Femur (tissue), 1 donor: ENCODE measurements at places on chromosomes 16 and 17.

GRCh38 chr17:53560953-53561352 is 261.8 kb upstream of the KIF2B start:
- no peak for DNase-seq

DNA sequence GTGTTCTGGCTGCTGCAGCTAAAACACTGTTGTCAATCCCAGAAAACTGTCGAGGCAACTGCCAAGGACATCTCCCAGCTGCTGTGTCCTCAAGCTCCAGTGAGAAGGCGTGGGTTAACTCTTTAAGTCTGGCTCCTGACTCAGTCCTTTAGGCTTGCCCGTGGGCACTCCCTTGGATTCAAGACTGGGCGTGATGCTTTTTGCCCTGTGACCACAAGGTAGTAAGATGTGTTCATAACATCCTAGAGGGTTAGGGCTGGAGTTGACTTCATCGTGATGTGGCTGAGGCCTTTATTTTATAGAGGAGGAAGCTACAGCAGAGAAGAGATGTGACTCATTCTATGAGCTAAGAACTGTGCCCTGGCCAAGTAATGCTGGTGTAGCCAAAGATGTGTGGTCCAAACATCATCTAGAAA is 50.9 kb upstream of the TEKT3 start:
- no peak for DNase-seq

DNA sequence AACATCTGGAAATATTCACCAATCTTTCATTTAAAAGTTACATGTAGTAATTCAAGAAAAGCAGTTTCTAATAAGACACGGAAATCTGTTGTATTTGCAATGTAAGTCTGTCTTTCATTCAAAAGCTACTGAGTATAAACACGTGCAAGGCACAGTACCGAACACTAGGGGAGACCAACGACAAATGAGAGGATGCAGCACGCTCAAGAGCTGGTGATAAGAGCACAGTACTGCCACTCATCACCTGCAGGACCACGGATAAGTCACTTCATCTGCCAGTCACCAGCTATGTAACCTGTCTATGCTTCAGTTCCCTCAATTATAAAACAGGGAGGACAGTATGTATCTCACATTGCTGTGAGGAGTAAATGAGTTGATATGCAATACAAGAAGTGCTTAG is 67.1 kb downstream of the CLEC18A start:
- no peak for DNase-seq

DNA sequence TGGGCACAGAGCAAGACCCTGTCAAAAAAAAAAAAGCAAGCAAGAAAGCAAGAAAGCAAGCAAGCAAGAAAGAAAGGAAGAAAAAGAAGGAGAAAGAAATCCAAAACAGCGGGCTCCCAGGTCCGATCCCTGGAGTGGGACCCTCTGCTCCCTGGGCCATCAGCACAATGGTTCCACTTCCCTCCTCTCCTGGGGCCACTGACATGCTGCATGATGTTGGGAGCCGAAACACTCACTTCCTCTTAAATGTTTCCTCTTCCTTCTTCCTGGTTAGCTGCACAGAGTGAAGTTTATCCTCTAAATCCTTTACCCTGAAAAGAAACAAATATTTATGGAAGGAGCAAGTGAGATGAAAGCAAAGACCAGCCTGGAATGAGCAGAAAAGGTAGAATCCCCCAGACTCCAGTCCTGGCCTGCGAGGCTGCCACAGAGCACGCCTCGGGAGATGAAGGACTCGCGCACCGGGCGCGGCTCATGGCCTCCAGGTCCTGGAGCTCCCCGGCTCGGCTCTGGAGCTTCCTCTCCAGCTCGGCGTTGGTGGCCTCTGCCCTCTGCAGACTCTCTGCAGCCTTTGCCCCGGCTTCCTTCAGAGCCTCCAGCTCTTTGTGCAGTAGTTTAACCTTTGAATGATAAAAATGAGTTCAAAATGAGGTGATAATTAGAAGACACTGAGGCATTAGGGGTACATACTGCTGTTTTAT is 19.0 kb downstream of the CCDC57 start:
- no peak for DNase-seq

GRCh38 chr16:69283851-69284250 is 27.3 kb upstream of the VPS4A start:
- no peak for DNase-seq

DNA sequence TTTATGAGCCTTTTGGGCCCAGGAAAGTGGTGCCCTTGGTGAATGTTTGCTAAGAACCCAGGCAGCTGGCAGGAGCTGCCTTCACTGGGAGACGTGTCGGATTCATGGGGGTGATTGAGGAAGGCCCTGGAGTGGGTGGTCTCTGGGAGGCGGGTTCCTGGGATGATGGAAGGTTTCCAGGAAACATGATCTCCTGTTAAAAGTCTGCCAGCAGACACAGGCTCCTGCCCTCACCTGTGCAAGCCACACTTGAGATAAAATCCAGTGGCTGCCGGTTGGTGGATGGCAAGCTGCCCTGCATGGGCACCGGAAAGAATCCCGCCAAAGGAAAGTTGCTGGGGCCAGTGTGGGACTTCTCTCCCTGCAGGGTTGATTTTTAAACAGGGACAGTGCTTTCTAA is 189.0 kb upstream of the CIBAR2 start:
- DNase-seq = no peak

GRCh38 chr17:57264776-57265175 is 8.5 kb downstream of the MSI2 start:
- DNase-seq = no peak

- no peak for DNase-seq
Measured at GRCh38 chr17:74786431-74787055, 10.4 kb upstream of the NAT9 start.

- no peak for DNase-seq
Measured at GRCh38 chr16:58267524-58268243, 27.1 kb downstream of the PRSS54 start.

- DNase-seq = no peak
Measured at GRCh38 chr16:83130039-83130438, 503.3 kb downstream of the CDH13 start.

- no peak for DNase-seq
Measured at GRCh38 chr16:64669573-64669972, 452.3 kb downstream of the CDH11 start.

GRCh38 chr17:76075364-76076145 is 974 bp downstream of the GALR2 start:
- DNase-seq = peak; percentile 19

DNA sequence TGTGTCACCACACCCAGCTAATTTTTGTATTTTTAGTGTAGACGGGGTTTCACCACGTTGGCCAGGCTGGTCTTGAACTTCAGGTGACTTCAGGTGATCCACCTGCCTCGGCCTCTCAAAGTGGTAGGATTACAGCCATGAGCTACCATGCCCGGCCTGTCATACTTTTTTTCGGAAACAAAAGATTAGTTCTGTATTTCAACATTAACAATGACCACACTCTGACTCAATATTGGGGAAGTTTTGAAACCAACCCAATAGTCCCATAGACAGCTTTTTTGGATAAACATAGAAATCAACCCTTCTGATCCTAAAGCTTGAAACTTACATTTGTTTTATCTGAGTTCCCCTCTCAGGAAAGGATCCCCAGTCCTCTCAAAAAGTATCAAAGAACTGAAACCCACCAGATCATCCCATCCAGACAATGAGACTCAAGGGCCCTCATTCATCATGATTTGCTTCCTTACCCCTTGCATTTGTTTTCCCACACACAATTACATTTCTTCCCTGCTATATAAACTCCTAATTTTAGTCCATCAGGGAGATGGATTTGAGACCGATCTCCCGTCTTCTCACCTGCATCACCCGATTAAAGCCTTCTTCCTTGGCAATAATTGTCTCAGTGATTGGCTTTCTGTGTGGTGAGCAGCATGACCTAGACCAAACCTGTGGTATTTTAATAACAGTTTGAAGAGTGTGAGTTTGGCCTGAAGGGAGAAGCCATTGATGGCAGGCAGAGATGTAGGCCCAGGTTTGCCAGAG is 7.2 kb upstream of the AGRP start:
- no peak for DNase-seq

DNA sequence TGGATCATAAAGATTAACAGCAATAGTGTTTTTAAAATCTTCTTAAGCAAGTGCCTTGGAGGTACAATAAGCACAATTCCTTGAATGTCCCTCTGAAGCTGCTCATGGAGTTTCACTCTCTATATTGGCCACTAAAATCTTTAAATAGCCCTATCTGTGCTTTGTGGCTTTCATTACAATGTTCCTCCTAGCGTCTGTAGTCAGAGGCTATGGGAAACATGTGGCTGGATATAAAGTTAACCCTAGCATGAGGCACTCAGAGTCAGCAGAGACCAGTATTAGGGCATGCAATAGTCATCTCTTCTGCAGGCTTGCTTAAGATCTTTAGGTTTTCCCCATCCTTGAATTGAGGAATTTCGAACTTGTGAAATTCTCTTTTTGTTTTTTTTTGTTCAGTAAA is 668.2 kb downstream of the CDH11 start:
- DNase-seq = no peak

DNA sequence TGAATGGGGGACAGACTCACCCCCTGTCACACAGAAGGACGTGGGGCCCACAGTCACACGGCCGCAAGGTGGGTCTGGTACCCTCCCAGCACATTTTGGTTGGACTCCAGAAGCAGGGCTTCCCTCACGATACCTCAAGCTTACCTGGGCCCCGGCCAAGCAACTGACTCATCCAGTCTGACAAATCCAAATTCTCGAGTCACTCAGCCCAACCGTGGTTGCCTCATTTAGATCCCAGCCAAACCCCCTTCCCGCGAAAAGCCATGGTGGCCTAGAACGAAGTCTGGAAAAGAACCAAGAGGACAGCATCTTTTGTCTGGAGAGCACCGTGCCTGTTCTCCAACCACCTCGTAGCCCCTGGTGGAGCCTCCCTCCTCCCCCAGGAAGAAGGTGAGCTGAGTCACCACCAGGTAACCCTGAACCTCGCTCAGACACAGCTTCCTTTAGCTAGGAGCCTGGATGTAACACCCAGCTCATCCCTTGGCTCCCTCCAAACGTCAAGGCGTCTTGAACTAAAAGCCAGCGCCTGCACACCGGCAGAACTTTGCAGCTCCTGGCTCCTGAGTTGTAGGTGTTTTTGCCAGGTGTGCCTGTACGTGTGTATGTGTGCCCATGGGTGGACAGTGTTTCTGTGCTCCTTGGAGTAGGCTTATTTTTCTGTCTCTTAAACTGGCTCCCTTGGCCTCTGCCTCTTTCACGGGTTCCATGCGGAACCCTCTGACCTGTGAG is 78.9 kb downstream of the CMIP start:
- no peak for DNase-seq

DNA sequence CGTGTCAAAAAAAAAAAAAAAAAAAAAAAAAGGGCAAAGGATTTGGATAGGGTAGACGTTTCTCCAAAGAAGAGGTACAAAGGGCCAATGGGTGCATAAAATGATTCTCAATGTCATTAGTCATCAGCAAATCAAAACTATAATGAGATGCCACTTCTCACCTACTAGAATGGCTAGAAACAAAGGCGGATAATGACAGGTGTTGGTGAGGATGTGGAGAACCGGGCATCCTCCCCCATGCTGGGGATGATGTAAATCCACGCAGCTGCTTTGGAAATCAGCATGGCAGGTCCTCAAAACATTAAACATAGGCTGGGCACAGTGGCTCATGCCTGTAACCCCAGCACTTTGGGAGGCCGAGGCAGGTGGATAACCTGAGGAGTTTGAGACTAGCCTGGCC is 9.4 kb downstream of the ITGAX start:
- no peak for DNase-seq

GRCh38 chr17:71900621-71901229 is 220.1 kb upstream of the SOX9 start:
- DNase-seq = no peak

- peak; percentile 25 for DNase-seq
Measured at GRCh38 chr16:21194771-21195301, 16.5 kb downstream of the ZP2 start.
